ENCODE measurements at places on chromosomes 7 and 10.

- DNase-seq: peak; percentile 52
Measured at GRCh38 chr7:157612664-157613561, 276.1 kb downstream of the DNAJB6 start.

- DNase-seq: no peak
Measured at GRCh38 chr10:43126759-43127424, 11.4 kb upstream of the CSGALNACT2 start.

- no peak for DNase-seq
Measured at GRCh38 chr7:30797176-30798040, 26.2 kb downstream of the MINDY4 start.

- no peak for DNase-seq
Measured at GRCh38 chr10:69411476-69411875, 5.2 kb downstream of the TACR2 start.

GRCh38 chr7:51785171-51785570 lies 468.6 kb upstream of the COBL start:
- DNase-seq: no peak

DNA sequence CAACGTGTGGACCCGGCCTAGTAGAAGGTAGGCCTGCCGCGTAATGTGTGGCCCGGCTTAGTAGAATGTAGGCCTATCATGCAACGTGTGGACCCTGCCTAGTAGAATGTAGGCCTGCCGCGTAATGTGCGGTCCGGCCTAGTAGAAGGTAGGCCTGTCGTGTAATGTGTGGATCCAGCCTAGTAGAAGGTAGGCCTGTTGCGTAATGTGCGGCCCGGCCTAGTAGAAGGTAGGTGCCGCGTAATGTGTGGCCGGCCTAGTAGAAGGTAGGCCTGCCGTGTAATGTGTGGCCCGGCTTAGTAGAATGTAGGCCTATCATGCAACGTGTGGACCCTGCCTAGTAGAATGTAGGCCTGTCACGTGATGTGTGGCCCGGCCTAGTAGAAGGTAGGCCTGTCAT lies 11.9 kb upstream of the GTPBP4 start:
- DNase-seq: no peak

GRCh38 chr7:157009170-157009777 lies 1.2 kb downstream of the MNX1 start:
- no peak for DNase-seq

DNA sequence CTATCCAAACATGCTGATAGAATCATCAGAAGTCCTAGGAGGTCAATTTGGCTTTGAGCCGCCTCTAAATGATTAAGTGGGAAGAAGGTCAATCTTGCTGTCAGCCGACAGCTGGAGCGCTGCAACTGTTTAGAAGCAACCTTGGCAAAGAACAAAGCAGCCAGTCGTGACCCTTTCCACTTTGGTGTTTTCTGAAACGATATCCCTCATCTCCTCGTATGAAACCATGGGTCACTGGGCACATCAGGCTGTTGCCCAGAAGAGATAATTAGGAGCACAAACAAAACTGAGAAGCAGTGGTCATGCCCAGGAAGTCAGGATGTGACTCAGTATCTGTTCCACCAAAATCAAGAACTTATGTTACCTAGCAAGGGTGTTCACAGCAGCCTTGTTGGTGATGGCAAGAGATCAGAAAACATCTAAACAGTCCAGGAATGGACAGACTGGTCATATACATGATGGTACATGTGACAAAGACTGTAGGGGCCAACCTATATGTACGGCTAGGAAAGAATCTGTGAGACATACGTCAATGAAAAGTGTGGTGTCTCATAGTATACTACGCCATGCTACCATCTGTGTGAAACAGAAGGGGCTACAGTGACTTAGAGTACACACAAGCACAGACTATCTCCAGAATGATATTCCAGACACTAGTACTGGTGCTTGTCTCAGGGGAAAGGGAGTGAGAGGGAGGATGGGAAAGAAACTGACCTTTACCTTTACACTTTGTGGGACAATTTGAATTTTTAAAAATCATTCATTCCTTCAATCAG lies 22.4 kb downstream of the STN1 start:
- no peak for DNase-seq

DNA sequence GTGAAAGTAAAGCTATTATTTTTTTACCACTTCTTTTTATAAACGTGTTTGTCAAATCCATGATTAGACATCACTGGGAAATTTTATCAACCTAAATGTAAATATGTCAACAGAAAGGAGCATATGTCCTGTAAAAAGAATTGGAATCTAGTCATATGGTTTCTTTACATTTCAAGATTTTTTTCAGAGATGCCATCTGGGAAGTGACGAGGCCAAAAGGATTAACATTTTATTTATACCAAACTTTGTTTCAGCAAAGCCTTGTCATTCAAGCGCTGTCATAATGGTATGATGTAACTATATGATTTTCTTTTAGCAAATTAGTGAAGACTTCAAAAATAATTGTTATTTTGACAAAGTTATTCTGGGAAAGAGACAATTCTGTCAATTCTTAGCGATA lies 117.3 kb downstream of the SEMA3A start:
- no peak for DNase-seq

DNA sequence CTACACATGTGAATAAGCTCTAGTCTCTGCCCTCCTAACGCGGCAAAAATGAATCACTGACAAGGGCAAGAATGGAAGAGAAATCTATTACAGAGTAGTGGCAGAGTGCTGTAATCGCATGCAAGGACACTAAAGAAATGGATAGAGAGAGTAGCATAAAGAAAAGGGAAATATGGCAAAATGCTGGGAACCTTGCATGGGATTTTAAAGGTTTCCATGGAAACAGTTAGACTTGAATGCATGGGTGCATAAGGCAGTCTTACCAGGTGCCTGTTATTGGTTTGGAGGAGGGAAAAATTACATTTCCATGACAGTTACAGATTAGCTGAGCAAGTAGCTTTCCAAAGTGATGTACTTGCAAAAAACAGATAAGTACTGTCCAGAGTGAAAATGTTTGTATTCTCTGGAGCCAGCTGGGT lies 233.4 kb downstream of the PTN start:
- no peak for DNase-seq

DNA sequence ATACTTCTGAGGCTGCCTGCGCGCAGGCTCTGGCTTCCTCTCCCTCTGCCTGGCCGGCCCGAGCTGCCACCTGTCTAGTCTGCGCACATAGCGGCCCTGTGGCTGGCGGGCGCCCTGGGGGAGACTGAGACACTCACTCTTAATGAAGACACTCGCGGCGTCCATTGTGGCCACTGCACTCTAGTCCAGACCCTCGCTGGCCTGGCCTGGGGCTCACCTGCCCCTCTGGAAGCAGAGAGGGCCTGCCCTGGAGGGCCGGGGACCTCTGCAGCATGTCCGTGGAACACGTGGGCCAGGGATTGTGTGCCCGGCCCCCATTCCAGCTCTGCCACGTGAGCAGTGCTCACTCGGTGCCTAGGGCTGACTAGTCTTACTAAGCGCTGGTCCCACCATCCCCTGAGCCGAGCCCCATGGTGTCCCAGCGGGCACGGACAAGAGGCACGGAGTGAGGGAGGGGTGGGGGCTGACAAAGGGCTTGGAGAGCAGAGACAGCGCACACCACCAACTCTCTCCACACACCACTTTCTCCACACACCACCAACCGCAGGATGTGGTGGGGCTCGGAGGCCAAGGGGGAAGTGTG lies 149.3 kb downstream of the ELFN1 start:
- DNase-seq: peak; percentile 8

DNA sequence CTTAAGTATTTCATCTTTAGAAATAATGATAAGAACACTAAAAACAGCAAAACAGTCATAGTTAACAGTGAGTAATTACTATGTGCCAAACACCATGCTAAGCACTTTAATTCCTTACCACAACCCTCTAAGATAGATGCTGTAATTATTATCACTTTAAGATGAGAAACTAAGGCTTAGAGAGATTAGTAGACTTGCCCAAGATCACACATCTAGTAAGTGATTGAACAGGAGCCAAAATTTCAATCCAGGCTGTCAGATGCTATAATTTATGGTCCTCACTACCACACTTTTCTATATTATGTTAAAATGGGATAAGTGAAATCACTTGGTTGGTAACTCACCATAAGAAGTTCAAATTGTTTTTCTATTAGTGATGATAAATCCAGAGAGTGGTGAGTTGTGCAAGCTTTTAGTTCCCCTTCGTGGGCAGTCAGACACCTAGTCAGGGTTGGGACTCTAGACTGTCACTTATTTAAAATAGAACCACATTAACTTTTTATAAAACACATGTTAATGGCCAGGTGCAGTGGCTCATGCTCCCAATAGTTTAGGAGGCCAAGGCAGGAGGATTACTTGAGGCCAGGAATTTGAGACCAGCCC lies 85.9 kb upstream of the GATA3 start:
- DNase-seq: no peak

DNA sequence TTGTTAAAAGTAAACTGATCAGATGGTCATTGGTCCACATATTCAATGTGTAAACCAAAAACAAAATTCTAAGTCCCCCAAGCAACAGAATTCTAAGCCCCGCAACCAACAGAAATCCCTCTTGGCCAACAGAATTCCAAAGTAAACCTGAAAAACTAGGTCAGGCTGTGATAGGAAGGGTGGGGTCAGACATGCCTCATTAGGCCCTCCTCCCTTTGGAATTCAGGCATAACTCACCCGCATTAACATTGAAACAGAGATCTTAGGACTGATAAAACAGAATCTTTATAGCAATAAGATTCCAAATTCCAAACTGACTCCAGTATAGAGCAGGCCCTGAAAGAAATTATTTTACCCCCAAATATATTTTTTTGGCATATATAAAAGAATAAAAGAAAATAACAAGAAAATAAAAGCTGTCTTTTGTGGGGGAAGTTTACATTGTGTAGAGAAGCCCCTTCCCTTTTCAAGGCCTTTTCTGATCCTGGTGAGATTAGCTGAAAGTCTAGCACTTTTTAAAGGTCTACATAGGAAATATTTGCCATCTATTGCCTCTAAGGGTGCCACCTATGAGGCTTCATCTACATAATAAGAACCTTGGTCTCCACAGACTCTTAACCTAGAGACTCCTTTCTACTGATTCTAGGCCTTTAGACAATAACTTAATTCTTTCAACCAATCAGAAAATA lies 30.5 kb downstream of the GNAT3 start:
- DNase-seq: no peak

- DNase-seq: no peak
Measured at GRCh38 chr10:132045324-132045723, 20.4 kb upstream of the JAKMIP3 start.

- peak; percentile 42 for DNase-seq
Measured at GRCh38 chr10:16470747-16471146, 33.9 kb downstream of the PTER start.

DNA sequence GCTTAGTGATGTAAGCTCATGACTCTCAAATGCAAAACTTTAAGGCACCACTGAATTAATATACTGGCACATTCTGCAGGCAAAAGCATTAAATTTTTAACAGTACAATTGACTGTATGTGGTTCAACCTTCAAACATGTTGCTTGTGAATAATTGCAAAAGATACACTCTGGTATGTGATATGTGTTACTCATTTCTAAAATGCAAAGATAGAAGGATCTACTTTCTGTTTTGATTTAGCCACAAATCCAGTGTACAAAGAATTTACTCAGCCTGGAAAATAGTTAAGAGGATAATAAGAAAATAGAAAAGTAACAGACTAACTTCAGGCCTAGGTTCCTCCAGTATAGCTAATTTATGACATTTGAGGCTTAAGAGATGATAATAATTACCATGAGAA lies 66.6 kb upstream of the NOBOX start:
- no peak for DNase-seq

DNA sequence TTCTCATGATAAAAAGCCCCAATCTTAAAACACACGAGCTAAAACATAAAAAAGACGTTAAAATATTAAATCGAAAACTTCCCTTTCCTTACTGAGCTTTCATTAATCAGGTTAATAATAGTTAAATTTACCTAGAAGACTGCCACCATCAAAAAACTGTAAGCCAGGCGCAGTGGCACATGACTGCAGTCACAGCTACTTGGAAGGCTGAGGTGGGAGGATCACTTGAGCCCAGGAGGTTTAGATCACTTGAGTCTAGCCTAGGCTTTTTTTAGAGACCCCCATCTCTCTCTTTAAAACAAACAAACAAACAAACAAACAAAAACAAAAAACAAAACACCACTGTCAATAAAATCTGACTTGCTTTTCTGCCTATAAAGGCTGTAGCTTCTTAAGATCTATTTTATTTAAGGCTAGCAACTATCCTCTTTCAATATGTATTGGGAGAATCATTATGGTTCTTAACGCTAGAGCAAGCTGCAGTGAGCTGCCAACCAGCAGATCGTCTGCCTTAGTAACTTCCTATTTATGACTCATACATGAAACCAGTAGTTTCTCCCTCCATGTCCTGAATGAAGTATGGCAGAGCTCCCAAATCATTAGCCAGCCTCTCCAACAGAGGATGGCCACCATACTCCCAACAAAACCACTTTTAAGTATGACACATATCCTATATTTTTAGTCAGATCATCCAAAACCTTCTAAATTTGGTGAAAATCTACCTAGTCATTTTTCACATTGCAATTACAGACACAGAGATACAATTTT lies 163.7 kb downstream of the SRPK2 start:
- no peak for DNase-seq

DNA sequence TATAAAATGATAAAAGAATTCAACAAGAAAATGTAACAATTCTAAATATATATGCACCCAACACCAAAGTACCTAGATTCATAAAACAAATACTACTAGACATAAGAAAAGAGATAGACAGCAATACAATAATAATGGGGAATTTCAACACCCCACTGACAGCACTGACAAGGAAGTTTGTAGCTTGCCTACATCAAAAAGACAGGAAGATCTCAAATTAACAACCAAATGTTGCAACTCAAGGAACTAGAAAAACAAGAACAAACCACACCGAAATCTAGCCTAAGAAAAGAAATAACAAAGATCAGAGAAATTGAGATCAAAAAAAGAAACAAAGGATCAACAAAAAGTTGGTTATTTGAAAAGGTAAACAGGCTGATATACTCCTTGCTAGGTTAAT lies 36.5 kb upstream of the TNKS2 start:
- DNase-seq: no peak

DNA sequence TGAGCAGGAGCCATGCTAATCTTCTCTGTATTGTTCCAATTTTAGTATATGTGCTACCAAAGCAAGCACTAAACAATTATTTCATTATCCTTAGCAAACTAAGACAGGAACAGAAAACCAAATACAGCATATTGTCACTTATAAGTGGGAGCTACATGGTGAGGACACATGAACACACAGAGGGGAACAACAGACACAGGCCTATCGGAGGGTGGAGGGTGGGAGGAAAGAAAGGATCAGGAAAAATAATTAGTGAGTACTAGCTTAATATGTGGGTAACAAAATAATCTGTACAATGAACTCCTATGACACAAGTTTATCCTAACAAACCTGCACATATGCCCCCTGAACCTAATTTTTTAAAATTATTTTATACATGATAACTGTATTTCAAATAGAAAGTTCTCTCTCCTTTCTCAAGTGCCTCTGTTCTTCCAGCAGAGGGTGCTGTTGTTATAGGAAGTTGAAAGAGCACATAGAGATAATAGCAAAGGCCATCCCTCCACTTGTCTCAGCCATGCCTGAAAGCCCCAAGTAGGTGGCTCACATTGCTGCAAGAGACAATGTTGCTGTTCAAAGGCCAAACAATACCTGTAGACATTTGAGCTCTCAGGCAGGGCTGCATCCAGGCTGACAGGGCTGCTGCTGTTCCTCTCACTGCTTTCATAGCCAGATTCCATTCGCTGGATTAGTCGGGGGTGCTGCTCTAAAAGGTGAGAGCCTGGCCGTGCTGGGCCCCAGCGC lies 33.4 kb upstream of the PPP3CB start:
- DNase-seq: peak; percentile 23
